ENCODE measurements at places on chromosomes 13 and 19.

DNA sequence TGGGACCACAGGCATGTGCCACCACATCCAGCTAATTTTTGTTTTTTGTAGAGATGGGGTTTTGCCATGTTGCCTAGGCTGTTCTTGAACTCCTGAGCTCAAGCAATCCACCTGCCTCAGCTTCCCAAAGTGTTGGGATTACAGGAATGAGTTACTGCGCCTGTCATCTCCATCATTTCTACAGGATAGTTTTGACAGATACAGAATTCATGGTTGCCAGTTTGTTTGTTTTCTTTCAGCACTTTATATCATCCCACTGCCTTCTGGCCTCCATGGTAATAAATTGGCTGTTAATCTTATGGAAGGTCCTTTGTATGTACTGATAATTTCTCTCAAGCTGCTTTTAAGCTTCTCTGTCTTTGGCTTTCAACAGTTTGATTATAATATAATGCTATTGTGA is 165.2 kb downstream of the RNF17 start:
- DNase-seq, result no peak

DNA sequence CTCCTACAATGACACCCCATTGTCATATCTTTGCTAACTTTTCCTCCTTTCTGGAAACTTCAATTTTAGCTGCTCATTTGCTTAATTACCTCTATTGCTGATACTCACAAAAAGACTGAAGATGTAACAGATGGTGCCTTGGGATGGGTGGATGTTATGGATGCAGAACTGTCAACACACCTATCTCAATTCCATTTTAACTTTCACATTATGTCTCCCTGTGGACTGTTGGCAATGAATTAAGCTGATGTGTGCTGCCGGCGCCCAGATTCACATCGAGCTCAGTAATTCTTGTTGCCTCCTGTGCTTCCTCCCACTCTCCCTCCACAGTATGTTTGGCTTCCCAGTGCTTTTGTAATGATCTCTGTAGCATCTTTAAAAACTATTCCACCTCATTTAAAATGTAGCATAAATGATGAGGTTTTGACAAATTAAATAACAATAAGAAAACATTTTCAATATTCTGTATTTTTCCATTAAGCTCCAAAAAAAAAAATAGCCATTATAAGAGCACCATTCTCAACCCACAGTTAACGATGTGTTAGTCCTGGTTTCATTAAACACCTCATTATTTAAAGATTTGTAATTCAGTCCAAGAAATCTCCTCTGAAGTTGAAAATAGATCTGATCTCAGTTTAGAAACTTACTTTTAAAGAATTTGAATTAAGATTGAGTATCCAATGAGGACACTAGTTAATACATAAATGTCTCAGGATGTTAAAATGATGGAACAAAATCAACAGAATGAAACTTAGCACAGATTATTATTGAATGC is 99.9 kb upstream of the FAM216B start:
- DNase-seq, result no peak

DNA sequence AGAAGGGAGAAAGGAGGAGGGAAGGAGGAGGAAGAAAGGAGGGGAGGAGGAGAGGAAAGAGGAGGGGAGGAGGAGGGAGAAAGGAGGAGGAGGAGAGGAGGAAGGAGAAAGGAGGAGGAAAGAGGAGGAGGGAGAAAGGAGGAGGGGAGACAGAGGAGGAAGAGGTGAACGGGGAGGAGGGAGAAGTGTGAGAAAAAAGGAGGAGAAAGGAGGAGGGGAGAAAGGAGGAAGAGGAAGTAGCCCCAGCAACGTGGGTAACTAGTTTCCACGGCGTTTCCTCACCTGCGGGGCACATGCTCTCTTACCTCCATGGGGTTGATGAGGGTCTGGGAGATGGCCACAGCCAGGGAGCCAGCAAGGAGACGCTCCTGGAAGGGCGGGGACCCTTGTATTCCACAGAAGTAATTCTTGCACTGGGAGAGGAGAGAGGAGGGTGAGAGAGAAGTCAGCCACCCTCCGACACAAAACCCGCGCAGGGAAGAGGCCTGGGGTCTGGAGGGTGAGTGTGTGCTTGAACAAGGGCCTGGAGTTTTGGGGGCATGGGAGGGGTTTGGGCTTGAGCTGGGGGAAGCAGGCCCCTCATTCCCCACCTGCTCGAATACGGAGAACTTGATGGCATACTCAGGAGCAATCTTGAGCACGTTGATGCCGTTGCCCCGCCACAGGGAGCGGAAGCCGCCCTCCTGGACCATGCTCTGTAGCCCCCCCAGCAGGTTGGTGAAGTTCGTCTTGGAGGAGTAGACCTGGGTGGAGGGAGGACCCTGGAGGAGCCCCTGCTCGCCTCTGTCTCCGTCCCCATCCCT is 3.9 kb downstream of the SLC25A41 start:
- no peak for DNase-seq

- DNase-seq, result no peak
Measured at GRCh38 chr19:6343462-6343861, 10.1 kb upstream of the ACER1 start.

DNA sequence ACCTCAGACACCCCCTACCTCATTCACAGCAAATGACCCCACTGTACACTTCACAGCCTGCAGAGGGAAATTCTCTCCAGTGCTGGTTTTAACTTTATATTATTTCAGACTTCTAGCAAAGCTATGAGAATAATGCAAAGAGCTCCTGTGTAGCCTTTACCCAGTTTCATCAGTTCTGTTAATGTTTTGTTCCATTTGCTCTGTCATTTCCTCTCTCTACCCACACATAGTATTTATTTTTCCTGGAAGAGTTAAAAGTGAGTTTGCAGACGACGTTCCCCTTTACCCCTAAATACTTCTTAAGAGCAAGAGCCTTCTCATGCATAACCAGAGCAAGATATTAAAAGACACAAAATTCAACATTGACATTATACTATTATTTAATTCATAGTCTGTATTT is 49.9 kb upstream of the ADGRE1 start:
- no peak for DNase-seq

- DNase-seq, result no peak
Measured at GRCh38 chr13:25816239-25816638, 235.6 kb downstream of the SHISA2 start.

GRCh38 chr13:41944635-41945397 is 16.1 kb downstream of the VWA8 start:
- no peak for DNase-seq

DNA sequence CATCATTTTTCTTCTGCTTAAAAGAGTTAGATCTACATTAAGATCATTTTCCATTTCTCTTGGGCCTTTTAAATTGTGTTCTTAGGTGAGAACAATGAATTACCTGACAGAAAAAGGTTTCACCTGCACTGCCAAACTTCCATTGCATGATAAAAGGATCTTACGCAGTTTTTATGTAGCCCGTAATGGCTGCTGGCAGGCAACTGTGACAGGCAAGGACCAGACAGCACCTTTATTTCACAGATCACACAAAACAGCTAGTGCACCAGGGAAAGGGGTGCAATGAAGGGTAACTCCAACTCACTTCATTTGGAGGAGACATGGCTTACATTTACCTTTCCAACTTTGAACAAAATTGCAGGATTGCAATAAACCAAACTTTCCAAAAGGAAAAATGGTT is 159.8 kb downstream of the SLITRK1 start:
- DNase-seq, result no peak

All from fibroblast of the conjunctiva (primary cell).